ENCODE measurements at places on chromosomes 3 and 15.

DNA sequence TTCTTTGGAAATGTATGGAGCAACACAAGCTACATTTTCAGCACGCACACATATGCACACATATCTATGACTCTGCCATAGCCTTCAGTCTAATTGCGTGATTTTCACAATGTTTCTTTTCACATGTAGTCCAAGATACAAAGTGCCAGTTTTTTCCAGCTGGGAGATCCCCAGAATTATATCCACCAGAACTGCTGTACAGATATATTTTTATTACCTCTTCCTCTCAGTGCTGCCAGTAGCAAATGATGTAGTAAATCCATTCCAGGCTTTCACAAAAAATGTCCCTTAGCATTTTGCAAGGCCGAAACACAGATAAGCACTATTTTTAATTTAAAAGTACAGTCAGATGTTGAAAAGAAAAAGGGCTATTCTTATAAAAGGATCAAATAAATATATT, 719.8 kb upstream of the SEMA6D start:
- DNase-seq = no peak

DNA sequence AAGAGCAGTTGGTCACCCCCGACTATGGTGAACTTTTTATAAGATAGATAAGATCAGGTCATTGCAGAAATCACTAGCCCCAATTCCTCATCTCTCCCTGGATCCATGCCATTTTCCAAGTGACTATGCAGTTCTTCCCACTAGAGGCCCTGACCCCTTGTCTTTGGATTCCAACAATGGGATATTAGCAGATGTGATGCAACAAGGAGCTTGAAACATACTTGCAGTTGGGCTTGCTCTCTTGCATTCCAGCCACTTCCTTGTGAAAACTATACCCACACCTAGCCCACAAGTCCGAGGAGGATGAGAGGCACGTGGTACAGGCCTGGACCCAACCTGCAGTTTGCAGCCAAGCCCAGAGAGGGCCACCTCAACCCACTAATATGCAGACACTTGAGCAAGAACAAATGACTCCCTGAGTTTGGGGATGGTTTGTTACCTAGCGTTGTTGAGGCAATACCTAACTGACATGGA, 60.6 kb downstream of the SUCLG2 start:
- no peak for DNase-seq

DNA sequence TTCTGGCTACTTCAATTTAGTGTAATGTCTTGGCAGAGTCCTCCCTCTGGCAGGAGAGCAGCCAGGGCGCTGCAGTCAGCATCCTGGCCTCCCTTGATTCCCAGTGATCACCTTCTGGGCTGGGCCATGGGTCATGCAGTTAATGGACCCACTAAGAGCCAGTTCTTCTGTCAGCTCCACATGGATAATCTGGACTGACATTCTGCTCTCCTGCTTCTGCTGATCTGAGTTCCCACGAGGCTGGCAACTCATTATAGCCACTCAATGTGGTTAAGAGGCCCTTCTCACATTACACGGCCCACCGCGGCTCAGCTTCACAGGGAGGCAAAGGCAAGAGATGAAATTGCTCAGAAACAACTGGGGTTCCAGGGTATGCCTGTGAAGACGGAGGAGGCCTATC, 94.0 kb downstream of the WDR76 start:
- no peak for DNase-seq

DNA sequence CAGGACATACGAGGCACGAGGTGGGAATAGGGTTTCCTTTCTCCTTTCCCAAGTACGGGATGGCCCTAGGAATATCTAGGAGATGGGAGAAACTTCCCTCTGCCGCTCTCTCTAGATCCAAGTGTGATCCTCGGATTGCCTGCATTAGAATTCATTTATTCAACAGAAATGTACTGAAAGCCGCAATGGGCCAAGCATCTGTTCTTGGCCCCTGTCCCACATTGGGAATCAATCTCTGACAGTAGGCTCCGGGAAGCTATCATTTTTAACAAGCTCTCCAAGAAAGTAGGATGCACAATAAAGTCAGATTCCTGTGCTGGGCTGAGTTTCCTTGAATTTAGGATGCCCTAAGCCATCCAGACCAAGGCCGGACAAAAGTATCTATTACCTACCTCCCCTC, 37.2 kb upstream of the CA12 start:
- DNase-seq = no peak

GRCh38 chr3:57011022-57011421, 49.4 kb upstream of the SPATA12 start:
- DNase-seq = no peak

DNA sequence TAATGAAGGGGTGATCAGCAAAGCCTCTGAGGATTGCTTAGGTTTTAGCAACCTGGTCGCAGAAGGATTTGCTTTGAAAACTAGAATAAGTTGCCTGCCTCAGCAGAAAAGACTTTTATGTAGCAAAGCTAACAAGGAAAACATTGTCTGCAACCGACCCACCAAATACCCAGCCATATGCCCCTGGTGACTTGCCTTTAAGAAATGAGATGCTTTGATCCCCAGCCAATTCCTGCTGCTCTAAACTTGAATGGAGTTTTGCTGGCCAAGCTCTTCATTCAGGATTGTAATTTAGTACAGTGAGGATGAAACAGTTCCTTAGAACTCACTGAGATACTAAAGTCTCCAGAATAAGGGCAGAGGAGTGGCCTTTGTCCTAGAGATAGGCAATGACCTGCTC, 139.8 kb upstream of the PROK2 start:
- DNase-seq = no peak

Measured in stimulated activated CD8-positive, alpha-beta memory T cell treated with anti-CD3 and anti-CD28 coated beads, Interleukin-7, amount 100 ng/mL, for 1 hour (primary cell).